Activated T-cell treated with anti-CD3 and anti-CD28 coated beads, Interleukin-2, amount 50 U/mL, for 48 hours (primary cell): ENCODE measurements at places on chromosomes 11 and 22.

DNA sequence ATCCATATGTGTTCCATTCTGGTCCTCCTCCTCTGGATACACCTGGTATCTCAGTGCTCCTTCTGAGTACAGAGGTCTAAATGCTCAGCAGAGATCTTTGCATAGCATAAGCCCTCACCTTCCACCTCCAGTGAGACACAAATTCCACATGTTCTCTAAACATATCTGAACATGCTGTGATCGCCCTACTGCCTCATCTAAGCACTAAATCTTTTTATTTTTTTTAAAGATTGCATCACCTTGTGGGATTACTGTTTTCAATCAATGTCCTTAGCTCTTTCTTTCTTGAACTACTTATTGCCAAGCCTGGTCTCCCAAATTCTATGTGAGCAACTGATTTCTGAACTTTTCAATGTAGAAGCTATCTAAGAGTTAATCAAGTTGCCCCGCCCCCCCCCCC is 113.4 kb downstream of the TRPC6 start:
- DNase-seq = no peak

DNA sequence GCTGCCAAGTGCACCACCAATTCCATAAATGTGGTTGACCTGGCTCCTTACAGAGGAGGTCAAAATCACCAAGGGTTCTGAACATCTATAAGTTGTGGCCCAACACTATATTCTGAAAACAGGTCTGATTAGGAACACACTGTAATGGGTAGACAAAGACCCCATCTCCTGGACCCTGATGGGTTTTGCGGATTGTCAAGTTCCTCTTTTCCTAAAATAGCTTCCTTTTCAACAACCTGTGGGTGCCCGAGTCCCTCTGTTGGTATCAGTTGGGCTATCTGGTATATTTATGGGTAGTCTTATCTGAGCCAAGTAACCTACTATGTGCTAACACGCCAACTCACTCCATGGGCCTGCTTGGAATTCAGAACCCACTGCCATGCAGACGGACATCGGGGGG is 9.9 kb upstream of the CACNG2 start:
- no peak for DNase-seq

DNA sequence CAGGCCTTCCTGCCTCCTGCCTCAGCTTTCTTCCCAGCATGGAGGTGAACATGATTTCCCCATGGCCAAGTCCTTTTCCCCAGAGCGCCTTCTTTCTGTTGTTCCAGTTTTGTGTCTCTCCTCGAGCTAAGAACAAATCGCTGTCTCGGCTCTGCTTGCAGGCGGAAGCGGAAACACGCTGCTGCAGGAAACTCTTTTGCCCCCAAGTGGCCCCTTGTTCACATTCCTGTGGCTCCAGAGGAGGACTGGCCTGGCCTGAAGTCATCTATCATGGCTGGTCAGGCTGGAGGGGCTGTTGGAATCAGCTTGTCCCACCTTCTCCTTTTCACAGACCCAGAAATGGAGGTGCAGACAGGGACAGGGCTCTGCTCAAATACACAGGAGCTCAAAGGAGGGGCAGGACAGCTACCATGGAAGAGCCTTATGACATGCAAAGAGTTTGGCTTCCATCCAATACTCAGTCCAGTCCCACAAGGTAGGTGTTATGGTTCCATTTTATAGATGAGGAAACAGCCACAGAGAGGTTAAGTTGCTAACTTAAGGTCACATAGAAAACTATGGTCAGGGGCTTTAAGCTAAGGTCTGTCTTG is 182.2 kb upstream of the SYT13 start:
- no peak for DNase-seq

DNA sequence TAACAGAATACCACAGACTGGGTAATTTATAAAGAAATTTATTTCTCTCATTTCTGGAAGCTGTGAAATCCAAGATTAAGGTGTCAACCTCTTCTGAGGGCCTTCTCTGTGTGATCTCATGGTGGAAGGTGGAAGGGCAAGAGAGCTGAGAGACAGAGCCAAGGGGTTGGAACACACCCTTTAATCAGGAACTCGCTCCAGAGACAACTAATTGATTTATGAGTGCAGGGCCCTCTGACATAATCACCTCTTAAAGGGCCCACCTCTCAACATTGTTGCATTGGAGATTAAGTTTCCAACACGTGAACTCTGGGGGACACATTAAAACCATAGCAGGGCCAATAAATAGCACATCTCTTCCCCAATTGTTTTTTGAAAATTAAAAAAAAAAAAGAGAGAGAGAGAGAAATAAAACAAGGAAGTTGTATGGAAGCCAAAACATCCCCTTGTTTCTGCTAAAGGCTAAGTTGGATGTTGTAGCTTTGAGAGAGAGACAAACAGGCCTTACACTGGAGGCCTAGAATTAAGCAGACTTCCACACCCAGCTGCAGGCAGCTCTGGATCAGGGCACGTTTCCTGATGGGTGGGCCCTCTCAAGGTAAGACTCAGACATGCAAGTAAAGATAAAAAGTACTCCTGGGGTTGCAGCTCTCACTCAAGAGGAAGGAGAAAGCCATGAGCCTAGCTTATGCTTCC is 64.1 kb upstream of the BIRC3 start:
- DNase-seq = no peak

GRCh38 chr22:50282361-50283155 is 12.4 kb upstream of the MAPK11 start:
- no peak for DNase-seq
